Spinal cord (tissue), 10 donors: ENCODE measurements at places on chromosomes 7 and 10. TPM values are rescaled to one million over a fixed set of nuclear protein-coding genes. Genes with fewer than 3 reads are reported as not detected.

Gene DRGX
- total RNA-seq, result 18.3 TPM

Gene PDZD7
- total RNA-seq, result 5.0 TPM

Gene SPDYE18
- 0.50 TPM for total RNA-seq

Gene SPDYE1
- total RNA-seq, result not detected

Gene HKDC1
- total RNA-seq, result 1.5 TPM

Gene FOXI2
- total RNA-seq, result not detected

Gene GLRX3
- 68.7 TPM for total RNA-seq

Gene LLCFC1
- total RNA-seq, result not detected

DNA sequence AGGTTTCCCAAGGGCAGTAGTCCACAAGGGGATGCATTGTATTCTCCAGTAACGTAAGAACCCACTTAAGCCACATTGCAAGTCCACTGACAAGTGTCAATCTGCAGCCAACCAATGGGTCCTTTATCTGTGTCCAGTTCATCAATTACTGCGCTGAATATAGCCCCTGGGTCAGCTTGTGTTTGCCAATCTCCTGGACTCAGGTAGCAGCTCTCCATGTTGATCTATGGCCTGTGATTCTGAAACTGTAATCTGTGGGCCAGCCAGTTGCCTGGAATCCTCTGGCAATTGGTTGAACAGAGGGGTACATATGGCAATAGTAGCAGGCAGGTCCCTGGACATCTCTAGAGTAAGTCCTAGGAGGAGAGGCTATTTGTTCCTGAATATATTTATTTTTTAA lies 8.8 kb upstream of the TMEM248 start:
- H3K4me1 ChIP-seq, result no peaks in the 10 kb centered on the region
- no peaks in the 10 kb centered on the region for H3K27me3 ChIP-seq
- no peak overlapping the region for H3K4me3 ChIP-seq
- H3K27ac ChIP-seq, result no peak overlapping the region
- no peaks in the 10 kb centered on the region for H3K36me3 ChIP-seq

GRCh38 chr7:29146057-29146706 lies at the start of gene CPVL:
CPVL (minus strand) TSS chr7:29146537; CDS start chr7:29121061, 25,476 bp downstream.
- peaks cover 14% of the 10 kb centered on the region for H3K4me1 ChIP-seq
- H3K27ac ChIP-seq, result no peak within 1 kb of the TSS
- H3K27me3 ChIP-seq, result peaks cover 25% of the 10 kb centered on the region
- DNase-seq, result no peak
- no peaks in the 10 kb centered on the region for H3K36me3 ChIP-seq
- peak within 1 kb of the TSS; percentile 40 for H3K4me3 ChIP-seq

DNA sequence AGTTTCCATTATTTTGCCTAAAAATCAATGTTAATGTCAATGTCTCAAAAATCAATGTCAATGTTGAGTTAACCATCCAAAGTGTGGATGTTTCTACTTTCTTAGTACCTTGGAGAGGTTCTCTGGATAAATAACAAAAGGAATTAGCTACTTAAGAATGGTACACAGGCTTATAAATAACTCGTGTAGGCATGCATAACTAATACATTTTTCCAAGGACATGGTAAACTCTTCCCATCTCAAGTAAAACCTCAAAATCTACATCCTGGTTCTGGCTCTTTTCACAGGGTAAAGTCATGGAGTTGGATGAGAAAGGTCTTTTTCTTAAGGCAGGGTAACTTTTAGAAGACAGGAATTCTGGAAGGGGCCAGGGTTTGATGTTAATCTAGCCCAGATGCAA lies 59.9 kb downstream of the CAV1 start:
- no peaks in the 10 kb centered on the region for H3K36me3 ChIP-seq
- H3K27ac ChIP-seq, result no peak overlapping the region
- H3K4me3 ChIP-seq, result no peak overlapping the region

GRCh38 chr7:128938544-128939074 lies 882 bp downstream of the IRF5 start:
- H3K27ac ChIP-seq, result no peak overlapping the region
- H3K4me3 ChIP-seq, result peak overlapping the region; percentile 38
- DNase-seq, result no peak
- peaks cover 28% of the 10 kb centered on the region for H3K4me1 ChIP-seq
- peaks cover 2% of the 10 kb centered on the region for H3K36me3 ChIP-seq
- H3K27me3 ChIP-seq, result peaks cover 54% of the 10 kb centered on the region

GRCh38 chr10:71473671-71474599 lies 77.2 kb downstream of the CDH23 start:
- no peak overlapping the region for H3K27ac ChIP-seq
- H3K27me3 ChIP-seq, result no peaks in the 10 kb centered on the region

- H3K4me3 ChIP-seq, result no peak overlapping the region
- H3K27me3 ChIP-seq, result no peaks in the 10 kb centered on the region
- DNase-seq, result no peak
- H3K36me3 ChIP-seq, result no peaks in the 10 kb centered on the region
- peaks cover 23% of the 10 kb centered on the region for H3K4me1 ChIP-seq
- no peak overlapping the region for H3K27ac ChIP-seq
These were observed 15.4 kb downstream of the PRF1 start for GRCh38 chr10:70587045-70587658.

DNA sequence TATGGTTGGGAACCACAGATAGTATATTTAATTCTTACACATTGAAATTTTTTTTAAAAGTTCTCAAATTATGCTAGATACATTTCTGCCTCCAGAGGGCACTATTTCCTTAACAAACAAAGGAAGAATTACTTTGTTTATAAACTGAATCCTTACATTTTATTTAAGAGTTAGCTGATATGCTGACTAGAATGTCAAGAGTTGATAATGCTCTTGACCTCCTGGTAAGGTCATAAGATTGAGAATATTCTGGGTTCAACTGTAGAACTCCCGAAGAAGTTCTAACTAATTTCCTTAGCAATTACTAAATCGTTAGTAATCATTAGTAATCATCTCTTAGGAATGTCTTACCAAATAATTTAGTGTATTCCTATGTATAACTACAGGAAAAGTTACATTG lies 95.3 kb upstream of the CYP26C1 start:
- no peaks in the 10 kb centered on the region for H3K36me3 ChIP-seq
- DNase-seq, result peak; percentile 80
- H3K4me3 ChIP-seq, result no peak overlapping the region
- no peak overlapping the region for H3K27ac ChIP-seq
- H3K4me1 ChIP-seq, result no peaks in the 10 kb centered on the region

DNA sequence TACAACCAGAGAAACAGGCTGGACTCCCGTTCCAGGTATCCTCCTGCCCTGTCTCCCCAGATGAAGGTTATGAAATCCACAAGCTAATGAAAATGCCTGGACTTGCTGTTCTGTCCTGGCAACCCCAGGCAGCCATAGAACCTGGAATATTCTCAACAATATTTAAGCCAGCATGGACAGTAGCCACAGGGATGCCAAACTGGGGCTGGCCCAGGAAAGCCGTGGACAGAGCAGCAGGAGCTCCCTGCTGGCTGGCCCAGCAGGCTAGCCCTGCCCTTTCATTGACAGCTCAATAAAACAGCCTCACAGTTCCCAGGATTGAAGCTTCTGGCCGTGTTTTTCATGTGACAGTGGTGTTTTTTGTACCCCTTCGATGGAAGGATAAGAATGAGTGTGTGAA lies 230.6 kb downstream of the BMPER start:
- H3K36me3 ChIP-seq, result no peaks in the 10 kb centered on the region
- DNase-seq, result no peak
- peaks cover 26% of the 10 kb centered on the region for H3K4me1 ChIP-seq
- no peak overlapping the region for H3K27ac ChIP-seq
- no peak overlapping the region for H3K4me3 ChIP-seq
- H3K27me3 ChIP-seq, result no peaks in the 10 kb centered on the region

DNA sequence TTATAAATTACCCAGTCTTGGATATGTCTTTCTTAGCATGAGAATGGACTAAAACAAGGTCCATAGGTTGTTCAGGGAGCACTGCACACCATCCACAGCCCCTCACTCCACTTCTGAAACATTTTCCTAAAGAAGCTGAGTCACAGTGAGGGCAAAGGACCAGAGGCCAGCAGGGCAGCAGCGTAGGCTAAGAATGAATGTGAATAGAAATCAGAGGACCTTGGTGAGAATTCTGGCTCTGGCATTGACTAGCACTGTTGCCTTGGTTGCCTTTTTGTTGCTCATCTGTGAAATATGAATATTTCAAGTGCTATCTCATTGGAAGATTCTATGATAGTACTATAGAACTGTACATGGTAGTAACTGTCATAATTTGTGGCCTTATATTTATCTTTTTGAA lies 41.7 kb upstream of the TOMM7 start:
- H3K27ac ChIP-seq, result no peak overlapping the region
- DNase-seq, result no peak
- H3K4me3 ChIP-seq, result no peak overlapping the region

GRCh38 chr7:87852306-87852705 lies 23.9 kb downstream of the SLC25A40 start:
- no peaks in the 10 kb centered on the region for H3K27me3 ChIP-seq
- H3K4me3 ChIP-seq, result no peak overlapping the region
- no peaks in the 10 kb centered on the region for H3K4me1 ChIP-seq
- H3K36me3 ChIP-seq, result peaks cover 4% of the 10 kb centered on the region
- no peak overlapping the region for H3K27ac ChIP-seq

DNA sequence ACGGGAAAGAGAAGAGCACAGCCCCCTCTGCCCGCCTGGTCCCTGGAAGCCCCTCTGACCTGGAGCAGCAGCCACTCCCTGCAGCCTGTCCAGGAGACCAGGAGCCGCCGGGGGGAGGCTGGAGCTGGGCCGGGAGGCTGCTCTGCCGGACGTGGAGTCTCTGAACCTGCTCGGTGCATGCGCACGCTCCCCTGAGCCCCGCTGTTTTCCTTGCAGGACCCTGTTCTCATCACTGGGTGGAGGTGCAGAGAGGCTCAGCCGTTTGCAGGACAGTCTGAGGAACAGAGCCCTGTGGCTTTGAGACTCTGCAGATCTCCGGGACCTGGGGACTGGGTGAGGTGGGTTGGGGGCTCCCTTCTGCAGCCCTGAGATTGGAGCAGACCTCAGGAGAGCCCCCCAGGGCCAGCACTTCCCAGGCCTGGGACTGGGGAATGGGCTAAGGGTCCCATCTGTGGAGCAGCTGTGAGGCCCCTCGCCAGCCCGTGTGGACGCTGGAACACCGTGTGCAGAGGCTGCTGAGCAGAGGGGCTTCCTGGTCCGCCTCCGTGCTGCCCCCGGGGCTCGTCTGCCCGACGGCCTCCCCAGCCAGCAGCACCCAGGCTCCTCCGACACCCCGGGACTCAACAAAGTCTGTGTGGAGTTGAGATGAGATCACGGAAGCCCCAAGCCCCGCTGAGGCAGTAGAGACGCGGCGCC lies 48.5 kb upstream of the ADGRA1 start:
- H3K4me3 ChIP-seq, result no peak overlapping the region
- H3K27me3 ChIP-seq, result peaks cover 12% of the 10 kb centered on the region
- H3K4me1 ChIP-seq, result peaks cover 20% of the 10 kb centered on the region

- H3K4me1 ChIP-seq, result peaks cover 10% of the 10 kb centered on the region
- no peaks in the 10 kb centered on the region for H3K36me3 ChIP-seq
- no peak overlapping the region for H3K4me3 ChIP-seq
These were observed 186.7 kb upstream of the SHH start for GRCh38 chr7:155998766-155999630.

GRCh38 chr10:100759331-100759730 lies 13.9 kb downstream of the PAX2 start:
- no peak overlapping the region for H3K4me3 ChIP-seq
- H3K27me3 ChIP-seq, result peaks cover 37% of the 10 kb centered on the region
- H3K27ac ChIP-seq, result no peak overlapping the region
- peaks cover 10% of the 10 kb centered on the region for H3K4me1 ChIP-seq
- peaks cover 7% of the 10 kb centered on the region for H3K36me3 ChIP-seq

DNA sequence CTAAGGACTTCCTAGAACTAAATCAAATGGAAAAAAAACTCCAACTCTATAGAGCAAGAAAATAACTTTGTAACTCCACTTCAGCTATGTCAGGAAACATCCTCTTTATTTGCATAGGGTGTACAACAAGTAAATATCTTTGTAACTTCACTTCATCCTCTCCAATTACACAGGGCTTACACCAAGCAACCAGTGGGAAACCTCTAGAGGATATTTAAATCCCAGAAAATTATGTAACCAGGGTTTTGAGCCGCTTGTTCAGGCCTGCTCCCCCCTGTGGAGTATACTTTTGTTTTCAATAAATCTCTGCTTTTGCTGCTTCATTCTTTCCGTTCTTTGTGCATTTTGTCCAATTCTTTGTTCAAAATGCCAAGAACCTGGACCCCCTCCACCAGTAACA lies 22.2 kb downstream of the LIPJ start:
- no peaks in the 10 kb centered on the region for H3K27me3 ChIP-seq
- no peak for DNase-seq
- no peak overlapping the region for H3K27ac ChIP-seq
- no peaks in the 10 kb centered on the region for H3K4me1 ChIP-seq

GRCh38 chr7:70670288-70670687 lies 461.7 kb upstream of the GALNT17 start:
- no peak overlapping the region for H3K4me3 ChIP-seq
- no peak overlapping the region for H3K27ac ChIP-seq
- H3K4me1 ChIP-seq, result peaks cover 7% of the 10 kb centered on the region

- no peak overlapping the region for H3K4me3 ChIP-seq
- H3K4me1 ChIP-seq, result peaks cover 34% of the 10 kb centered on the region
- no peaks in the 10 kb centered on the region for H3K27me3 ChIP-seq
- no peak for DNase-seq
- peaks cover 11% of the 10 kb centered on the region for H3K36me3 ChIP-seq
These were observed 91.1 kb upstream of the PDGFA start for GRCh38 chr7:610531-611280.

- peak overlapping the region; percentile 81 for H3K27ac ChIP-seq
- peaks cover 71% of the 10 kb centered on the region for H3K4me1 ChIP-seq
- no peak overlapping the region for H3K4me3 ChIP-seq
- H3K36me3 ChIP-seq, result no peaks in the 10 kb centered on the region
- peak; percentile 52 for DNase-seq
These were observed 104.5 kb downstream of the GRID1 start for GRCh38 chr10:86261941-86262687.

- no peaks in the 10 kb centered on the region for H3K27me3 ChIP-seq
- no peak for DNase-seq
- H3K4me1 ChIP-seq, result no peaks in the 10 kb centered on the region
- H3K27ac ChIP-seq, result no peak overlapping the region
- no peak overlapping the region for H3K4me3 ChIP-seq
These were observed 15.0 kb downstream of the RPA3 start for GRCh38 chr7:7703427-7703826.

GRCh38 chr7:33909318-33909717 lies 4.0 kb downstream of the BMPER start:
- H3K4me1 ChIP-seq, result peaks cover 10% of the 10 kb centered on the region
- no peak overlapping the region for H3K4me3 ChIP-seq
- H3K27ac ChIP-seq, result no peak overlapping the region
- DNase-seq, result no peak
- H3K36me3 ChIP-seq, result no peaks in the 10 kb centered on the region
